ENCODE measurements at places on chromosomes 12 and 14.

- no peak for DNase-seq
These were observed 327.5 kb upstream of the PDE3A start for GRCh38 chr12:20040831-20041230.

- DNase-seq, result no peak
These were observed 30.4 kb downstream of the RAP1B start for GRCh38 chr12:68641138-68641537.

GRCh38 chr12:125406131-125406530 lies 340.9 kb downstream of the AACS start:
- DNase-seq, result no peak

GRCh38 chr14:51093371-51094281 lies 1.3 kb downstream of the TRIM9 start:
- DNase-seq, result no peak
